Stimulated activated CD8-positive, alpha-beta memory T cell treated with anti-CD3 and anti-CD28 coated beads, Interleukin-12 subunit alpha, Interleukin-12 subunit beta, amount 100 ng/mL, for 4 hours (primary cell): ENCODE measurements at places on chromosomes 12 and 14.

DNA sequence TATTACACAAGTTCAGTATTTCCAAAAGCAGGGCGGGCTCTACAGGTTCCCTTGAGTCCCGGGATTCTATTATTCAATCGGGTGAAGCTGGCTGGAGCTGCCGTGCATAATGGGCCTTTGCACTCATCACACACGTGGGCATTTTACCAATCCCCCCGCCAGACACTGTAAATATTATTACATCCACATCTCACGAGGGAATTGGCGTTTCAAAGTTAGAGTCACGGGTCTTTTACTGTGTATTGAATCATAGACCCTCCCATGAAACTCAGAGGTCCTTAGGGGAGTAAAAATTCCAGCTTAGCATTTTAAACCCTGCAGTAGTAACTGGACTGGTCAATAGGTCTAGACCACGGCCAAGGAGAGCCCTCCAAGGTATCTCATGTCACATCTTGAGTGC, 70.3 kb downstream of the MAP1LC3B2 start:
- DNase-seq = no peak

- DNase-seq = no peak
Observed at GRCh38 chr12:123707466-123707865, 4.7 kb upstream of the ATP6V0A2 start.

- DNase-seq = no peak
Observed at GRCh38 chr12:122040579-122041386, 19.1 kb downstream of the BCL7A start.

DNA sequence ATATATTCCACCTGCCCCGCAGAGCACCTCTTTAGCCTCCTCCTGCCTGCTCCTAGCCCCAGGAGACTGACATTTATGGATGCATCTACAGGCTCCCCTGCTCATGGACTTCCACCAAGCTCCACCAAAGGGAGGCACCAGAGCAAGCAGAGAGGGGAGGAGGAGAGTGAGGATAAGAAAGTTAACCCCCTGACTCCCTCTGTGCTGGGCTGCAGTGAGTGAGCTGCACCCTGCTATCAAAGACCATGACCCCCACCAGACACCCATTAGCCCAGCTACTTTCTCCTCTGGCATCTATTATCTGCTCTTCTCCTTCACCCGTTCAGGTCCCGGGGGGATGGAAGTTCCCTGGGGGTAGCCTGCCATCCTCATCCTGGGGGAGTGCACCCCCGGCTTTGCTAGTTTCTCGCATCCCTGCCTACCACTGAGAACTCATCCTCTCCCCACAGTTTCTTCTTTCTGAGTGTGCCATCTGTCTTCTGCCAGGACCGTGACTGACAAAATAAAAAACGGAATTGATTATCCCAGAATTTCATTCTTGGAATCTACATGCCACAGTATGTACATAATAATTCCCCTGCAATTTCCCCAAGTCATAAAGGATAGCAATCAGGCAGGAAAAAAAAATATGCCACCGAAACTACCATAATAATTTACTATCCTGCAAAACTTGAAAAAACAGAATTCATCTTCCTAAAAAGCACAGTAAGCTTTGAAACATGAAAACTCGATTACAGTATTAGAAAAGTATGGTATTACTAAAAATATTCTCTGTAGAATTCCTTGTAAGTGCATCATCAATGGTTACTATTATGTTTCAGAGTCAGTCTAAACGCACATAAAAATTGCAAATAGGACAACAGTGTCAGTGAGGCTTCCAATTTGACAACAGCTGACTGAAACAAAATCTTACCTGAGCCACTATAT, 45.2 kb downstream of the FOXN3 start:
- DNase-seq = no peak

- no peak for DNase-seq
Observed at GRCh38 chr14:25113394-25113793, 63.4 kb upstream of the STXBP6 start.

DNA sequence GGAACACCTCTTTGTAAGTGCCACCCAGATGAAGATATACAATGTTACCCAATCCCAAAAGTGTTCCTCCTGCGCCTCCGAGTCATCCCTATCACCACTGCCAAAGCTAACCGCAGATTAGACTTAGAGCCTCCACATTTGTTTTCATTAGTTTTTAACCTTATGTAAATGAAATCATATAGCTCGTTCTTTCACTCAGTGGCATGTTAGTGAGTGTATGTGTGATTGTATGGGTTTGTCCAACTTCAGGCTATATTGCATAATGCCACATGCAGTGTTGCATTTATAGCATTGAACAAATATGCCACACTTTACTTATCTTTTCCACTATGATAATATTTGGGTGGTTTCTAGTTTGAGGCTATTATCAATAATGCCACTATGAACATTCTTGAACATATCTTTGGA, 18.0 kb downstream of the MAP1LC3B2 start:
- DNase-seq = no peak

DNA sequence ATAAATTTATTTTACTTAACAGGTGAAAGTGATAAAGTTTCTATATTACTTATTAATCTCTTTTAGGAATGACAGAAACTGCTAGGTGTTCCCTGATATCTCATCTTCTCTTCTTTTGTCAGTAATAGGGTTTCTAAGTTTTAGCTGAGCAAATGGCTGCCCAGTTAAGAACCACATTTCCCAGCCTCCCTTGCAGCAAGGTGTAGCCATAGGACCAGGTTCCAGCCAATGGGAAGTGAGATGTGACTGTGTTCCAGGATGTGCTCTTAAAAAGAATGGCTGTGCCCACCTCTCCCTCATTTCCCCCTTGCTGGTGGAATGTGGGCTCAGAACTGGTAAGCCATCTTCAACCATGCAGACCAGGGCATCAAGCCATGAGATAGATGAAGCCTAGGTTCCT, 165.6 kb downstream of the HELB start:
- no peak for DNase-seq

GRCh38 chr12:92537290-92537960, 165.4 kb upstream of the PLEKHG7 start:
- DNase-seq = no peak
